WTC11 (cell line): ENCODE measurements at places on chromosomes 11 and 22.
A peak's percentile ranks its signal among the peaks of the same experiment; 100 is the strongest.

DNA sequence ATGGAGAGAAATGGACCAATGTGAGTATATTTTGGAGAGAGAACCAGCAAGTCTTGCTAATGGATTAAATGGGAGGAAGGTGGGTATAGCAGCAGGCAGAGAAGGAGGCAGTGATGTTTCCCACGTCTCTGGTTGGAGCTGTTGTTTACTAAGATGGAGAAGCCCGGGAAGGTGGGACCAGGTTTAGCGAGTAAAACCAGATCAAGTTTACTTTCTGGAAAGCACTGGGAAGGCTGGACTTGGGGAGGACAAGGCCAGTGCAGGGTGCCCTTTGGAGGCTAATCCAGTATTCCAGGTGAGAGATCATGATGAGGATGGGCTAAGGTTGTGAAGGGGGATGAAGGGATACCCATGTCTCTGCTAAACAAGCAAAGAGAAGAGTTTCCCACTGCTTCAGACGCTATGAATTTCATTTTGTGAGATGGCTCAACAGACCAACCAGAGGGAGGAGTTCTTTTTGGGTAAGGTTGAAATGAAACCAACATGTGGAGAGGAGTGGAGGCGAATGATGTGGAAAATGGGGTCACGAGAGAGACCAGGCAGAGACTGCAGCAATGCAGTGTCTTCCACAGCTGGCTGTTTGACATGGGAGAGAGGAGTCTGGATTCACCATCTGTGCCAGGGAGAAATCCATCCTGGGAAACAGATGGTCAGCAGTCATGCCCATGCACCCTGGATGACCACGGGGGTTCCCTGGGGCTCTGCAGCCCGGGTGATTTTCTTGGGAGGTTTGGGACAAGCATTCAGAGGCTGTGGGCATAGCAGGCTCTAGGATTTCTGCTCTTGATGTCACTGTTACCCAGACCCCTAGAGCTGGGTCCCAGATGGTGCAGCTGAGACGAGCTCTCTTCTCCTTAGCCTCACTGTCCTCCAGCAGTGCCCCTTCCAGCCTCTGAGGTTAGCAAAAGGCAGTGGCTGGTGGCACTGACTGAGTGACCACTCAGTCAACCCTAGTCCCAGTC lies 24.9 kb downstream of the COMMD9 start:
- no peak for DNase-seq

GRCh38 chr22:38133331-38133730 lies 22.8 kb upstream of the BAIAP2L2 start:
- DNase-seq = no peak

GRCh38 chr11:66183494-66184048 lies 84.9 kb upstream of the RAB1B start:
- no peak for DNase-seq

DNA sequence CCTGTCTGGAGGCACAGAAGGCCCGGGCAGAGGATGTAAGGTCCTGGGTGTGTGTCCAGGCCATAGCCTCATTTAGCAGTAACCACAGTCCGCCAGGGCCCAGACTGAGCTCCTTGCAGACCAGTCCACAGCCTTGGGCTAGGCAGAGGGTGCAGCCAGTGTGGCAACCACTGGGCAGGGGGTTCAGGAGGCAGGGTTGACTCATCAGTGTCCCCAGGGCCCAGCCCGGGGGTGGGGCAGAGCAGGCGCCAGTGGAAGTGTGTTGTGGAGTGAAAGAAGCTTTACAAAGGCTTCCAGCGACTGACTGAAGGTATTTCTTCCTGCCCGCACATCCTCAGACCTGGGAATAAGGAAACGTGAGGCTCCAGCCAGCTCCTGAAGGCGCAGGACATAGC lies 27.7 kb upstream of the WNT11 start:
- DNase-seq = no peak

DNA sequence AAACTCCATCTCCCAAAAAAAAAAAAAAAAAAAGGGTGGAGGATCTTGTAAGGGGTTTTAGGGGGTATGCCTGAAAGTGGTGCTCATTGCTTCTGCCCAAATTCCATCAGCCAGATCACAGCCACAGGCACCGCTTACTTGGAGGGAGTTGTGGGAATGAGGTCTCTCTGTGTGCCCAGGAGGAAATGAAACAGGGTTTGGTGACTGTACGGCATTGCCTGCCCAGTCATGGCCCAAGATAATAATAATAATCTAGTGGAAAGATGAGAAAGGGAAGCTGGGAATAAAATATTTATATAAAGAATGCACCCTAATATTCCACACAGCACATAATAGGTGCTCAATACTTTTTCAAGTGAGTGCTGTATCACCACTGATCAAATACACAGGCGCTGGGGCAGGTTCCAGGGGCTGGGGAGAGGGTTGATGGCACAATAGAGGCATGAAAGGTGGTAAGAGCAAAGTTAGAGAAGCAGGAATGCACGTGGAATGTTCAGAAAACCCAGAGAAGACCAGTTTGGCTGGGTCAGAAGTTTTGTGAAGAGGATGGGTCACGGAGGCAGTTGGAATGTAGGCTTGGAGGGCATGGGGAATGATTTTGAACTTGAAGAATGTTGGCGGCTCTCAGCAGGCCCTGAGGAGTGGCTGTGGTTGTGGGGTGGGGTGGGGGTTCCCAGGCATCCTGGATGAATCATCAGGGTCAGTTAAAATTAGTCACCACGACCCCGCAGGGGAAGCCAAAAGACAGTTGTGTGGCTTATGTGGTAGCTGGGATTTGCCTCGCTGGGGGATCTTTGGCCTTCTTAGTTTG lies 12.5 kb upstream of the MB start:
- no peak for DNase-seq

- DNase-seq = no peak
Measured at GRCh38 chr22:36471341-36471821, 10.1 kb downstream of the TXN2 start.

DNA sequence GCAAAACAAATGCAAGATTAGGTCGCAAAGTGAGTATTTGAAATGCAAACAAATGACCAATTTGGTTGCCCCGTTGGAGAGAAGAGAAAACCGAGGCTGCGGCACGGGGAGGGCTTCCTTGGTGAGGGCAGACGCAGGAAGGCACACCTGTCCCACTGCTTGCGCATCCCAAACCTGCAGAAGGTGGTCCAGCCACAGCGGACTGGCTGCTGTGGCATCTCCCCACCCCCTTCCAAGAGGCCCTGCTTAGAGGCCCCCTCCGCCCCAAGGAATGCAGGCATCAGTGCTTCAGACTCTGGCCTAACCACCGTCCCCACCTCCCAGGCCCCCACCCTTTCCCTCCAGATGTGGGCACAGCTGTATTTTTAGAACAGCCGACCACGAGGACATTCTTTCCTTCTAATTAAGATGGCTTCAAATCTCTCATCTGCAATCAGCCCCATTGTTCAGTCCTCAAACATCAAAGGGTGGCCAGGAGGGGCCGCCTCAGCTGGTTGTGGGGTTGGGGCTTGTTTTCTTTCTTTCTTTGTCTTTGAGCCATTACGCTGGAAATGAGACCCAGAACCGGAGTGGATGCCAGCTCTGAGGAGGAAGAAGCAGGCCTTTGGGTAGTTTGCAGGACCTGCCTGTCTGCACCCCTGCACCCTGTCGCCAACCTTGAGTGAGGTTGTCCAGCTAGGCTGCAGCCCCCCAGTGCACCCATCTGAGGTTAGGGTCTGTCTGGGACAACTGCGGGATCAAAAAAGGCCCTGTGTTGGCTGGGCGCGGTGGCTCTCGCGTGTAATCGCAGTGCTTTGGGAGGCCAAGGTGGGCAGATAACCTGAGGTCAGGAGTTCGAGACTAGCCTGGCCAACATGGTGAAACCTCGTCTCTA lies 9.4 kb upstream of the DERL3 start:
- peak; percentile 52 for DNase-seq
